ENCODE measurements at places on chromosomes 5 and 9.
A peak's percentile ranks its signal among the peaks of the same experiment; 100 is the strongest.

DNA sequence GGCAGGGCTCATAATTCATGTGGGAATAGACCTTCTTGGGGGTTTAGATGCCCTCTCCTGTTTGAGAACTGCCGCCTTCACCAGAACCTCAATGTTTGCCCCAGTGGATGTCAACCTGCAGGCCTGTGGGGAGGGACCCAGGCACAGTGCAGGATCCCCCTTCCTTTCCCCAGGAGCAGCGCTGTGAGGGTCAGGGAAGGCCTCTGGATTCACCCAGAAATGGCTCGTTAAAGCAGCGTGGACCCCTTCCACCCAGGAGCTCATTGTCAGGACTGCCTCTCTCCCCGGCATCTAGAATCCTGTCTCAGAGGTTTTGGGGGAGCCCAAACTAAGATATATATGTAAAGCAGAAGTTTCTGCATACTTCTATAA, 188.3 kb downstream of the GADD45G start:
- DNase-seq = no peak
- peaks cover 2% of the 10 kb centered on the region for H3K4me1 ChIP-seq
- no peak overlapping the region for H3K27ac ChIP-seq
- no peaks in the 10 kb centered on the region for H3K36me3 ChIP-seq

DNA sequence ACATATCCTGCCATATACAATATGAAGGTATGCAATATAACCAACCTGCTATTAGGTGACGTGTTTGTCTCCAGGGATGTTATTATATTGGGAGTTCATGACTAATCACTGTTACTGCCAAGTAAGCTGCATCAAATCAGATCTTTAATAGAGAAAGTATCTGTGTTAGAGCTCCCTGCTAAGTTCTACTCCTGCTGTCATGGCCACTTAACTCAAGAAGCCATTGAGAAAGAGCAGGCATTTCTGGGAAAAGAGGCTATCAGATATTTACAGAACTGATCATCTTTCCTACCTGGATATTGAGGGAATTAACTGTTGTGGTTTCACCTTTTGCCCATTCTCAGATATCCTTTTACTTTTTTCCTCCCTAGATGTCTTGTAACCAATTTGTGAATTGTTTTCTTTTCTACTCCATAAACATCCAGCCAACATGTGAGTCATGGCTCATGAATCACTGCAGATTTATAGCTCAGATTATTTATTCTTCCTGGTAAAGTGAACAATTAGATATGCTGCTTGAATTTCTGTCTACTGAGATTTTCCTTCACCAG, 634.8 kb upstream of the FAM174A start:
- no peak overlapping the region for H3K27ac ChIP-seq
- DNase-seq = no peak
- no peaks in the 10 kb centered on the region for H3K4me1 ChIP-seq

DNA sequence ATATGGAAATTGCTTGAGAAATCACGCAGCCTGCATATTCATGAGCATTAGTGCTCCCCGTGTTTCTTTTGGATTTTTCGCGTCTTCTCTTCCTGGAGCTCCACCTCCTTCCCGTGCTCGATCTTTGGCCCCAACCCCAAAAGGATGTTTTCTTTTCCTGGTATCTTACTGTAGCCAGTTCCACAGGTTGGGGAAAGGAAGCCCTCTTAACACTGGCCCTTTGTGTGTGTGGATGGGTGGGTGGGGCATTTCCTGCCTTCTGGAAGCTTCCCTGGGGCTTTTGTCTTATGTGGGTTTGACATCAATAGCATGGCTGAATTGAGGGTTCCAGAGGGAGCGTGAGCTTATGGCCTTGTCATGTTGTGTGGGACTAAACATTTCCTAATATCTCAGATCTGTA, 21.9 kb downstream of the STXBP1 start:
- DNase-seq = no peak
- no peak overlapping the region for H3K4me3 ChIP-seq
- H3K4me1 ChIP-seq = peaks cover 14% of the 10 kb centered on the region
- no peak overlapping the region for H3K27ac ChIP-seq
- no peaks in the 10 kb centered on the region for H3K27me3 ChIP-seq

DNA sequence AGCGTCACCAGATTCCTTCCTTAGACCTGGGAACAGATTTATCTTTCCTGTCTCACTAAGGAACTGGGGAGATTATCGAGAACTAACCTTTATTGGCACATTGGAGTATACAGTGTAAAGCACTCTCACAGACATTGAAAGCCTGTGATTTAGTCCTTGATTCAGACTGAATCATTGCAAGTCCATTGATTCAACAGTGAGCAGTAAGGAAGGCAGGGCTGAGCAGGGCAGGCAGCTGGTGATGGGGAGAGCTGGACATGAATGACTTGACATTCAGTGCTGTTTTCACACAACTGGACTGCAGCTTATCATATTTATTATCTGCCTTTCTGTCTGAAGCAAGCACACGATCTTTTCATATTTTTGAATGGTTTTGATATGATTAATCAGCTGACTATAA, 16.2 kb downstream of the ISOC1 start:
- H3K4me3 ChIP-seq = no peak overlapping the region
- DNase-seq = no peak
- H3K27ac ChIP-seq = no peak overlapping the region
- H3K4me1 ChIP-seq = peaks cover 3% of the 10 kb centered on the region
- no peaks in the 10 kb centered on the region for H3K27me3 ChIP-seq
- H3K36me3 ChIP-seq = peaks cover 21% of the 10 kb centered on the region

GRCh38 chr5:151063142-151063989, 17.5 kb downstream of the TNIP1 start:
- no peak for DNase-seq
- H3K27ac ChIP-seq = peak overlapping the region; percentile 36
- peaks cover 48% of the 10 kb centered on the region for H3K36me3 ChIP-seq
- H3K4me3 ChIP-seq = no peak overlapping the region

- H3K36me3 ChIP-seq = peaks cover 70% of the 10 kb centered on the region
- peak; percentile 29 for DNase-seq
- H3K27ac ChIP-seq = peak overlapping the region; percentile 80
- no peaks in the 10 kb centered on the region for H3K27me3 ChIP-seq
Observed at GRCh38 chr9:114902786-114903524, 27.4 kb downstream of the TNFSF8 start.

GRCh38 chr5:170405817-170406216, 16.6 kb upstream of the KCNMB1 start:
- no peak overlapping the region for H3K27ac ChIP-seq
- no peak overlapping the region for H3K4me3 ChIP-seq
- DNase-seq = no peak
- no peaks in the 10 kb centered on the region for H3K36me3 ChIP-seq

- peaks cover 3% of the 10 kb centered on the region for H3K36me3 ChIP-seq
- no peaks in the 10 kb centered on the region for H3K27me3 ChIP-seq
- H3K4me1 ChIP-seq = no peaks in the 10 kb centered on the region
- DNase-seq = no peak
- H3K4me3 ChIP-seq = no peak overlapping the region
Observed at GRCh38 chr5:172757394-172758010, 13.5 kb downstream of the DUSP1 start.

DNA sequence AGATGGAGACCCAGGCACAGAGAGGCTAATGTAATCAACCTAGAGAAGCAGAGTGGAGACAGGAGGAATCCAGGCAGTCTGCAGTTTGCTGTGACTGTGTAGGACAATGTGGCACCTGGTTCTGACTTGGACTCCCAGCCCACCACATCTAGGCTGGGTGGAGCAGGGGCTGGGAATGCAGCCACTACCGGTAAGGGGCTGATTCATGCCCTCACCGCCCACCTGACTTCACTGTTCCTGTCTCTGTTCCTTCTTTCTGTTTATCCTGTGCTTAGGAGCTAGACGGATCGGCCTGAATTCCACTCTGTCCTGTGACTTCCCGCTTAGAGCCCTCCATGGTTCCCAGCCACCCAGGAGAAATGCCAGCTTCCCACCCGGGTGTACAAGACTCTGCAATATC, 2.6 kb downstream of the PDLIM4 start:
- no peak overlapping the region for H3K4me3 ChIP-seq
- H3K36me3 ChIP-seq = no peaks in the 10 kb centered on the region
- peaks cover 25% of the 10 kb centered on the region for H3K27me3 ChIP-seq
- peaks cover 38% of the 10 kb centered on the region for H3K4me1 ChIP-seq
